ENCODE measurements at places on chromosomes 11 and 22.

DNA sequence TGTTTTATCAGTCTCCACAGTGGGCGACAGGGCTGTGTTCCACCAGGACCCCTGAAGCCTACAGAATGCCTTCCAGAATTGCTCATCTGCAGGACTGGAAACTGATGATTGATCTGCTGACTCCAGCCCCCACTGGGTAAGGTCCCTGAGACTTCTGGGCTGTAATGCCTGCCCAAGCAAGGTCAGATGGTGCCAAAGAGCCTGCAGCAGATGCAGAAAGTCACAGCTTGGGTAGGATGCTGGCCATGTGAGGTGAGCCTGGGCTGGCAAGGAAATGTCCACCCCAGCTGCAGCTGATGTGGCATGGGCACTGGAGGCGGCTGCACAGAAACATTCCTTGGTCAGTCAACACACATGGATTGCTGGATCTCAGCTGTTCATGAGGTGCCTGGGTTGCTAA lies 30.9 kb downstream of the LRRC32 start:
- no peak for DNase-seq

DNA sequence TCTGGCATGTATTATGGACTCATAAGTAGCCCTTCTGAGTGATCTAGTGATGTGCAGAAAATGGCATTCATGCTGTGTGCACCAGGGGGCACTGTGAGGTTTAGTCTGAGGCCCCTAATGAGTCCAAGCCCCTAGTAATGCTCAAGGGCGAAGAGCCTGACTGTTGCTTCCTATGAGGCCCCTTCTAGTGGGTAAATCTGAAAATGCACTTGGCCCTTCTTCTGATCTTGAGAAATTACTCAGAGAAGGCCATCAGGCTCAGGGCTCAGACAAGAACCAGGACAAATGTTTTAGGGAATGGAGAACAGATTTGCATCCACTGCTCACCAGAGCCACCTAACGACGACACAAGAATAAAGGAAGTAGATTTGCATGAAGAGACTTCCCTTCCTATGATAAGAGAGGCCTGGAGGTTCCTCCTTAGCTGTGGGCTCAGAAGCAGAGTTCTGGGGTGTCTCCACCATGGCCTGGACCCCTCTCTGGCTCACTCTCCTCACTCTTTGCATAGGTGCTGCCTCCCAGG lies 75.8 kb downstream of the GGTLC2 start:
- DNase-seq, result peak; percentile 47

GRCh38 chr11:125591649-125592304 lies 875 bp upstream of the STT3A start:
- DNase-seq, result peak; percentile 46

DNA sequence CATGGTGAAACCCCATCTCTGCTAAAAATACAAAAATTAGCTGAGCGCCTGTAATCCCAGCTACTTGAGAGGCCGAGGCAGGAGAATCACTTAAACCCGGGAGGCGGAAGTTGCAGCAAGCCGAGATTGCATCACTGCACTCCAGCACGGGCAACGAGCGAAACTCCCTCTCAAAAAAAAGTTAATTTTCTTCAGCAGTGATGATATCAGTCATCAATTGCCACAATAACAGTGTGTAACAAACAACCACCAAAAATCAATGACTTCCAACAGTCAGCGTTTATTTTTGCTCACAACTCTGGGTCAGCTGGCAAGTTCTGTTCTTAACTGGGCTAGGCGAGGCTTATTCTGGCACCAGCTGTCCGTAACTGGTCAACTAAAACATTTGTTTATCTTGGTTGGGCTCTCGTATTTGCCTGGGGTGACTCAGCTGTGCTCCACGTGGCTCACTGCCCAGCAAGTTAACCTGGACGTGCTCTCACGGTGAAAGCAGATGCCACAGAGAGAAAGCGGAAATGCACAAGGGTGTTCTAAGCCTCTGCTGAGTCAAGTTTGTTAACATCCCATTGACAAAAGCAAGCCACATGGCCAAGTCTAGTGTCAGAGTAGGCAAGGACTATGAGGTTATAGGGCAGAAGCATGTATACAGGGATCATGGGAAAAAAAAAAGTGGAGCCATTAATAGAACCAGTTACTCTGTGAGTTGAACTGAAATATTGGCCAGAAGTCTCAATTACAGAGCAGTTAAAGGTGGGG lies 52.1 kb downstream of the LHFPL7 start:
- DNase-seq, result peak; percentile 86

- DNase-seq, result no peak
These were observed 75.4 kb downstream of the MPPED2 start for GRCh38 chr11:30510750-30511149.

DNA sequence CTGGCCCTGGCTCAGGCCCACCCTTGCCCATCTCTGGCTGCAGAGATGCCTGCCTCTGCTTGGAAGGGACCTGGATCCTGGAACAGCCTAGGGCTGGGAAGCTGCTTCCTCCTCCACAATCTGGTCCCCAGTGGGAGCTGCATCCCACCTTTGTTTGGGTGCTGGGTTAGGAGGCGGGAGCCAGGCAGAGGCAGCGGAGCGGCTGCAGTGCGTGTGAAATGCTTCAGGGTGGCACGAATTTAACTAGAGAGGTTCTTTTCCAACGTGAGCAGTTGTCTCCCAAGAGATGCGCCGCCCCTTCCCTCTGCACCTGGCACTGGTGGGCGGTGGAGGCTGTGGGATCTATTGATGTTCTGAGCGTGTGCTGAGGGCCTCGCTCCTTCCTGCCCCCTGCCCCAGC lies 31.6 kb downstream of the BRSK2 start:
- DNase-seq, result no peak
